ENCODE measurements at places on chromosomes 3 and 15. TPM values are rescaled to one million over a fixed set of nuclear protein-coding genes. Genes with fewer than 3 reads are reported as not detected.

Gene TMEM87A
- total RNA-seq: 16.4 TPM

Gene ERC2
- total RNA-seq: 0.99 TPM

DNA sequence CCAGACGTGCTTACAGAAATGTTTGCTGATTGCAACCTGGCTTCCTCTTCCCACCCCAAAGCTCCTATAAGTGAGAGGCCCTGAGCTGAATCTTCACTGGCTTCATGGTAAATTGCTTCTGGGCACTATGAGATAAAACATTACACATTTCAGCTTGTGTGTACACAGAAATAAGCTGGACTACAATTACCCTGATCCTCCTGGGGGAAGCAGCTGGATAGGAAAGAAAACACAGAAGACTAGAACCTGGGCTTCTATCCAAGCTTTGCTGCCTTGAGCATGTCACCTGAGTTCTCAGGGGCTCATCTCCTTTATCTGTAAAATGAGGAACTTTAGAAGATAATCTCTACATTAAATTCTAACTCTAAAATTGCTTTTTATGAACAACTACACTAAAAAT is 40.3 kb downstream of the THBS1 start:
- DNase-seq: no peak

GRCh38 chr3:150931745-150932144 is 26.5 kb upstream of the MINDY4B start:
- no peak for DNase-seq

- DNase-seq: no peak
Measured at GRCh38 chr15:66240240-66240794, 13.2 kb downstream of the MEGF11 start.

DNA sequence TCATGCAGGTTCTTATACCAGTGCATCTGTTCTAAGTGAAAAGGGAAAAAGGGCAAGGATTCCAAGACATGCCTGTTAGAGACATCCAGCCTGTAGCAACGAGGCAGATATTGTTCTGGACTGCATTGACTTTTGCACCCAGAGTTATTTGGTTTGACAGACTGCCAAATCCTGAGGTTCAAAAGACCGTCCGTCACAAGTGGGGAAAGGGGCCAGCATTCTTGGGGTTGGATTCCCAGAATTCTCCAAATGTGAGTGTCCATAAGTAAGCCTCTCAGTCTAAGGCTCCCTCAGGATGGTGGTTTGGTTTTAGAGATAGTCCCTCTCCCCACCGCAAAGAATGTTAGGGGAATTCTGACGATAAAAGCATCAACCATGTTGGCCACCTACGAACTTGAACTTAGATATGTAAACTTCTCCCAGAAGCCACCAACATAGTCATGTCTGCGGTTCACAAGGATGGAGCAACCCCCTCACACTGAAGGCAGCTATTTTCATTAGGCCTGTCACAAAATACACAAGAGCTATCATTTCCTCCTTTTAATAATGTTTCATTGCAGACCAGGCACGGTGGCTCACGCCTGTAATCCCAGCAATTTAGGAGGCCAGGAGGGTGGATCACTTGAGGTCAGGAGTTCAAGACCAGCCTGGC is 13.6 kb upstream of the LACTB start:
- no peak for DNase-seq
